Left cardiac atrium (tissue), 4 donors: ENCODE measurements at places on chromosomes 4 and X. TPM values are rescaled to one million over a fixed set of nuclear protein-coding genes. Genes with fewer than 3 reads are reported as not detected.

- no peak for DNase-seq
Measured at GRCh38 chrX:7215842-7216241, 67.9 kb upstream of the PUDP start.

DNA sequence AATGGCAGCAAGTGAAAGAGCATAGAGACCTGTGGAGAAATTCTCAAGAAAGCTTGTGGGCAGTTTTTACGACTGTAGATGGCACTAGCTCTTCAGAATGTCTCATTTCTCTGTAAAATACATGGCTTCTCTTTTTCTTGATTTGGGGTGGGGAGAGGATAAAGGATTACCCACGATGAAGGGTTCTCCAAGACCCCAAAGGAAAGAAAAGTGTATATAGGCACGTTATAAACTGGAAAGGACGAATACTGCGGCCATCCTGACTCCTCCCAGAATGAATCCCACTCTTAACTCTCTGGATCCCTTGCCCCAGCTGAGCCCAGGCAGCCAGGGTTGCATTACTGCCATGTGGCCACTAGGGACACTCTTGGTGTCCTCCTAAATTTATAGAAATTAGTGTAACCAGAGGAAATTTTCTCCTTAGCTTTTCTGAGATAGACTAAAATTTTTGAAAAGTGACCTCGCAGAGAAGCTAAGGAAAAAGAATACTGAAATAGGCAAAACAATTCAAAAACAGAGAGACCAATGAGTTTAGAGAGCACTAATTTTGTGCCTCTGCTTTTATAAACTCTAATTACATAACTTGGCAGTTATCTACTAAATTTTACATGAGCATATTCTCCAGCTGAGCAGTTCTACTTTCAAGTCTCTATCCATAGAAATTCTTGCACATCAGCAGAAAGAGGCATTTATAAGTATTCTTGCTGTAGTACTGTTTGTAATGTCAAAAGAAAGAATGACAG, 37.8 kb upstream of the PCDH19 start:
- peak; percentile 56 for DNase-seq

The MAP7D3 gene
- total RNA-seq: 12.5 TPM

The AP1AR gene
- 9.6 TPM for total RNA-seq

GRCh38 chr4:70133473-70133872, 20.6 kb upstream of the PRR27 start:
- DNase-seq: no peak

The PDE5A gene
- total RNA-seq: 7.6 TPM

DNA sequence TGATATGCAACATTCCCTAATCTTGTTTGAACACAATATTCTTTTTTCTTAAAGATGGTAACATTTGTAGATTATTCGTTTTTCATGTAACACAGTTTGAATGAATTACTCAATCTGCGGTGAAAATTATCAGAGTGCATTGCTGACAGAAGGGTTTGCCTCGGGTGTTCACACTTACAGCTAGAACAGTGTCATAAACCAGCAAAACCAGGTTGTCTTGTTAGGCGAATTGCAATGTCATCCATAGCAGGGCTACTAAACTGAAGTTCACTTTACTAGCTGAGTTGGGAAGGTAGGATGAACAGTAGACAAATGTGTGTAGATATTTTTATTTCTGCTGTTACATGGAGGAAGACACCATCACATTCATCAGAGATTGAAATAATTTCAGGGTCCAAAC, 98.9 kb downstream of the SLC39A8 start:
- DNase-seq: no peak

GRCh38 chrX:119189595-119189994, 46.5 kb upstream of the PGRMC1 start:
- DNase-seq: peak; percentile 48

The GPR119 gene
- total RNA-seq: not detected

The NSUN7 gene
- total RNA-seq: 6.6 TPM

- DNase-seq: no peak
Measured at GRCh38 chr4:134544303-134544770, 342.7 kb upstream of the PABPC4L start.

GRCh38 chrX:1244164-1245076, 24.2 kb upstream of the CSF2RA start:
- DNase-seq: no peak

The HS6ST2 gene
- 0.06 TPM for total RNA-seq
